ENCODE measurements at places on chromosomes 5 and 9.

GRCh38 chr5:126414874-126415502 is 8.2 kb upstream of the GRAMD2B start:
- no peak for DNase-seq

- no peak for DNase-seq
Observed at GRCh38 chr9:20462410-20462809, 159.9 kb downstream of the MLLT3 start.

- DNase-seq = no peak
Observed at GRCh38 chr9:130157079-130157478, 15.1 kb upstream of the NCS1 start.

DNA sequence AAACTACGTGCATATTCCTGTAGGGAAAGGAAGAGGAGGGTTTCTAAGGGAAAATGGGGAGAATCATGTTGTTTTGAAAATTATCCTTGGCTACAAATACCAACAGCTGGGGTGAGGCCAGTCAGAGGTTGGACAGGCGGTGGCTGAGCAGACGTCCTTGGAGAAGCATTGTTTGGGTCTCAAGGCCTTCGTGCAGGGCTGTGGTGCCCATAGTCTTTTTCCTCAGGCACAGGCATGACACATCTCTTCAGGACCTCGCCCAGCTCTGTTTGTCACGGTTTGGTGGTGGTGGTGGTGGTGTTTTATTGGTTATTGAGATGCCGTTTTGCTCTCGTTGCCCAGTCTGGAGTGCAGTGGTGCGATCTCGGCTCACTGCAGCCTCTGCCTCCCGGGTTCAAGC is 27.8 kb upstream of the EGFL7 start:
- no peak for DNase-seq

DNA sequence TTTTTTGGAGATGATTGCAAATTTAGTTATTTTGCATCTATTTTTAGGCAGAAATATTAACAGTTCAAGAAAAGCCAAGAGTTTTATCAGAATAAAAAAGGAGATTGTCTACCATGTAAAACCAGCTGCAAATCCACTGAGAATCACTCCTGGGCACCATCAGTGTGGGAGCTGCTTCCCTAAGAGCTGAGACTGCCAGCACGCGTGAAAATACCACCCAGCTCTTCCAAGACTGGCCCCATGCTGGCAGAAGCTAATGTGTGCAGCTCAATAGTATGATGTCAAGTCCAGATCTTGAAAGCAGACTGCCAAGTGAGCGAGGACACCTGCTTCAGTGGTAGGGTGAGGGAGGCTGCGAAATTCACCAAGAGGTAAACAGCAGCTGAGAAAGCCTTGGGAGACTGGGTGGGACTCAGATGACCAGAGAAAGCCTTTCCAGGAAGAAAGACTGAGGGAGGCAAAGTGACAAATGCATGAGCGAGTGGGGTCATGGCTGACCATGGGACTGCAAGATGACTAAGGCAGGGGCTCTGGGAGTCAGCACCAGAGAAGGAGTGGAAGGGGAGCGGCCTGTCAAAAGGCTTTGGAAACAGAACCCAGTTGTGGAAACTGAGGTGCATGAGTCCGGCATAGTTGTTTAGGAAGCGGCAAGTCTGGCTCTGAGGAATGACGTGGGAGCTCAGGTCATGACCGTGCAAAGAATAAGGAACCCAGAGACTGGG is 200.9 kb downstream of the GADD45G start:
- no peak for DNase-seq

- no peak for DNase-seq
Observed at GRCh38 chr5:6768590-6769230, 55.5 kb downstream of the TENT4A start.

GRCh38 chr5:177490992-177491391 is 6.4 kb downstream of the PDLIM7 start:
- no peak for DNase-seq

DNA sequence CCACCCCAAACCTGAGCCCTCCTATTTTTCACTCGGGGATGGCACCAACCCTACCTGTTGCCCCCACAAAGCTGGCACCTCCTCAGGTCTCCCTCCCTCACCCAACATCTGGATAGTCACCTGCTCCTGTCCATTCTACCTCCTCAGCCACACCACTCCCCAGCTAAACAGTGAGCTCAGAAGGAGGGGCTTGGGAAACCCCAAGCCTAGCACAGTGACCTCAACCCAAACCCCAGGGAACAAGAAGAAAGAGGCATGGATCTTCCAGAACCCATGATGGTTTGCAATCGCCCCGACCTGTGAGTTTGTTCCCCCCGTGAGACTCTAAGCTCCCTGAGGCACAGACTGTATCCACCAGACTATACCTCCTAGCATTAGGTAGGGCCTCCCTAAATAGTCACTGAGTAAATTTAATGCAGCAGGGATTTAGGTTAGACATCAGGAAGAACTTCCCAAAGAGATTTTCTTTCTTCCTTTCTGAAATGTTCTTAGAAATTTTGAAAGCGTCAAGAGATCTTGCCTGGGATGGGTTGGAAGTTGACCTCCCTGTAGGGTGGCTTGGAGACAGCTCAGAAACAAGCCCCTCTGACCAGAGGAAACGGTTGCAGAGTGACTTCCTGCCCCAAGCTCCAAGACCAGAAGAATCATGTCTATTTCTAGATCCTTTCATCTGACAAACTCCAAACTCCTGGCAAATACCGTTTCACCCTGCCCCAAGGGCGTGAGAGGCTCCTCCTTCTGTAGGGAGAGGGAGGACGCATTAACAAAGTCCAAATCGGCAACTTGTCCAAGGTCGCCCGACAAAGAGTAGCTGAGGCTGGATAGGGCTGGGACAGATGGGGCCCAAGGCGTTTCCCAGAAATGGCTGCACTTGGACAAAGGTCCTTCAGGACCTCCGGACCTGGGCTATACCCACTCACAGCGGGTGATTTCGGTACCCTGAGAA is 4.1 kb downstream of the FIBCD1 start:
- DNase-seq = no peak

GRCh38 chr5:52983731-52984636 is 5.2 kb upstream of the ITGA2 start:
- DNase-seq = no peak

GRCh38 chr9:8282535-8282934 is 483.0 kb upstream of the DMAC1 start:
- DNase-seq = no peak

DNA sequence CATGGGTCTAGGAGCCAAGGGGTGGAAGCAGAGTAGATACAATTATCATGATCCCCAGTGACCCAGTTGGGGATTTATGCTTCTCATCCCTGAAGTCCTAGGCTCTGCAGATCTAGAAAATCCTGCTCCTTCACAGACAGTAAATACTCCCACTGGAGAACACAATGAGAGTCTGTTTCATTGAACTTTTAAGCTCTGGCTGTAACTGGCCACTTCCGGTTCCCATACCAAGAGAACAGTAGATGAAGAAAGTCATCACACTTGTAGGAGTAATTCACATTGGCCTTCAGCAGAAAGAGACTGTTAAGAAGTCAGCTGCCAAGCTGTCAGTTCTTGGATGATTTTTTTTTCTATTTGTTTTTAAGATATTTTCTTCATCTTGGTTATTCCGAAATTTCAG is 597.1 kb downstream of the ACTL7B start:
- DNase-seq = no peak

DNA sequence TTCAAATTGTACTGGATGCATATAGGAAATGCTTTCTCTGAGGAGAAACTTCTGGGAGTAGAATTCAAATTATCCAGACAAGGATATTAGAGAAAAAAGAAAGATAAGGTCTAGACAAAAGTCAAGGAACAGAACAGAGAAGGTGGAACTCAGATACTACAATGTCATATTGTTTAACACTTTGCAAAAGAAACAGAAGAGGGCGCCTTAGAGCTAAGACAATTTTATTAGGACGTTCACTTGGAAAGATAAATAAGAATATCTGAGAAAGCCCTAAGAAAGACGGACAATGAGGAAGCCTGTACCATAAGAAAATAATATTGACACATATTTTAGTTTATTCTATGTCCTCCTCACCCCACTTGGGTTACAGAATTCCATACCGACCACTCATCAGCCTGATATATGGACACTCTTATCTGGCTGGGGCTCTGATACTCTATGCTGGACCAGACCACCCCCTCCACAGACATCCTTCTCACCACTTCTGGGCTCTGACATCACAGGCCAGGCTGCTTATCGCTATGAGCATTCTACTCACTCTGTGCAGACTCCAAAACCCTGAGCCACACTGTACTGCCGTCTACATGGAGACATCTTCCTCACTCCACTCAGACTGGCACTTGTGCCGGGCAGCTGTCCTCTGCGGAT is 9.1 kb upstream of the AK3 start:
- DNase-seq = peak; percentile 100

GRCh38 chr9:83932011-83932410 is 10.8 kb upstream of the KIF27 start:
- no peak for DNase-seq

- DNase-seq = no peak
Observed at GRCh38 chr5:135651156-135651555, 72.4 kb upstream of the CXCL14 start.

- DNase-seq = no peak
Observed at GRCh38 chr5:37490931-37491330, 111.8 kb downstream of the WDR70 start.

DNA sequence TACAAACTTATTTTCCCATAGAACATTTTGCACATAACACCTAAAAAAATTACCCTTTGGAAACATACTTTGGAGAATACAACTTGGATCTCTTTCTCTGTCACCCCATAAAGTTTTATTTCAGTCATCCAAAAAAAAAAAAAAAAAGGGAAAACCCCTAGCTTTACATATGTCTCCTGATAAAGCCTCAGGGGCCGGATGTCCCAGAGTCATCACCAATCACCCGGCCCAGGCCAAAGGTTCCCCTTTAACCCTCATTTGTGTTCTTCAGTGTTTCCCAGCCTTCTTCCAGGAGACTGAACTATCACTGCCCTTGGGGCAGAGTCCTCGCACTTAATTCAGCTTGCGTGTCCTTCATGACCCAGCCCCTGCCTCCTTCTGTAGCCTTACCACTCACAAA is 28.8 kb downstream of the ANXA6 start:
- no peak for DNase-seq

DNA sequence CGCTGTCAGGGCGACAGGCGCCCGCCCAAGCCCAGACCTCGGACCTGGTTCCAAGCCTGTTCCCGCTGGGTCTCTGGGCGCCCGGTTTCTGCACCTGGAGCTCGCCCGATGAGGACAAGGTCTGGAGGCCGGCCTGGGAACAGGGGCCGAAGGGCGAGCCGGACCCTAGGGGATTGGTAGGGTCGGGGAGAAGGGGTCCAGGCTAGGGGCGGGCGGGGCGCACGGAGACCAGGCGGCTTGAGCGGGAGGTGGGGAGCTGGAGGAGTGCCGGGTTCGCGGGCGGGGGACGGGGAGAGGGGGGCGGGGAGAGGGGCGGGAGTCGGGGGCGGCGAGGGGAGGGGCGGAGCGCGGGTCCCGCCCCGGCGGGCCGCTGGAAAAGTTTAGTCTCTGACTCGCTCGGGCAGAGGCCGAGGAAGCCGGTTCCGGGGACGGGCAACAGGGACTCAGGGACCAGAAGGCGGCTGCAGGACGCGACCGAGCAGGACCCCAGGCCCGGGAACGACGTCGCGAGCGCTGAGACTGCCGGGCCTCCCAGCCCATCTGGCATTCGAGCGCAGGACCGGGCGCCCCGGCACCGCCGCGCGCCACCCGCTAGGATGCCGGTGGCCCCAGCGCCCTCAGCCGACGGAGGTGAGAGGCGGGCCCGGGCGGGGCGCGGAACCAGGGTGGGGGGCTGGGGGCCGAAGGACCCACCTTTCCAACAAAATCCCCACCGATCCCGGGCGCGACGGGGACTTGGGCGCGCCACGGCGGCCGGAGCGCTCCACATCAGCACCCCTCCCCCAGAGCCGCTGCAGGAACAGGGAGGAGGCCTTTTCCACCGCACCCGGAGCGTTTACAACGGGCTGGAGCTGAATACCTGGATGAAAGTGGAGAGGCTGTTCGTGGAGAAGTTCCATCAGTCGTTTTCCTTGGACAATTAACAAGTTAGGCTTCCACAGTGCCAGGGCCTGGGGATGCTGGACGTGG is at the start of gene S1PR3:
Gene S1PR3 (plus strand): TSS at position 403 of the 969 bp plus-strand sequence. CDS start 9,733 bp downstream, outside the sequence.
- no peak for DNase-seq

GRCh38 chr5:10726179-10726912 is 34.7 kb downstream of the DAP start:
- DNase-seq = no peak

GRCh38 chr5:38284384-38284783 is 26.0 kb downstream of the EGFLAM start:
- DNase-seq = no peak

DNA sequence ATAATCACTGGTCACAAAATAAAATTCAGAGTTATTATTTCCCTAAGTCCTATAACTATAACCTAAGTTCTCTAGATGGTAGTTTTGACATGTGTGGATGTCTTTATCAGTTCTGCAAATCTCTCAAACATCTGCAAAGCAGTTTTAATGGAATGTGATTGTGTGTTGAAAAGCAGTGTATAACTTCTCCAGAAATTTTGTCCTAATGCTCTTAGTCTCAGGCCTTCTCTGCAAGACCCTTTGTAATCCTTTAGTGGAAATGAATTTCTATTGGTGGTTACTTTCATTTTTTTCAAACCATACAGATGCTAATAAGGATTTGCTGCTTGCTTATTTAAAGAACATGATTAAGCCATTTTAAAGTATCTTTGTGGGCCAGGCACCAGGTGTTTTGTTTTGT is 75.5 kb upstream of the LHFPL2 start:
- DNase-seq = no peak

GRCh38 chr9:72485821-72486593 is 35.4 kb upstream of the TMC1 start:
- peak; percentile 19 for DNase-seq

DNA sequence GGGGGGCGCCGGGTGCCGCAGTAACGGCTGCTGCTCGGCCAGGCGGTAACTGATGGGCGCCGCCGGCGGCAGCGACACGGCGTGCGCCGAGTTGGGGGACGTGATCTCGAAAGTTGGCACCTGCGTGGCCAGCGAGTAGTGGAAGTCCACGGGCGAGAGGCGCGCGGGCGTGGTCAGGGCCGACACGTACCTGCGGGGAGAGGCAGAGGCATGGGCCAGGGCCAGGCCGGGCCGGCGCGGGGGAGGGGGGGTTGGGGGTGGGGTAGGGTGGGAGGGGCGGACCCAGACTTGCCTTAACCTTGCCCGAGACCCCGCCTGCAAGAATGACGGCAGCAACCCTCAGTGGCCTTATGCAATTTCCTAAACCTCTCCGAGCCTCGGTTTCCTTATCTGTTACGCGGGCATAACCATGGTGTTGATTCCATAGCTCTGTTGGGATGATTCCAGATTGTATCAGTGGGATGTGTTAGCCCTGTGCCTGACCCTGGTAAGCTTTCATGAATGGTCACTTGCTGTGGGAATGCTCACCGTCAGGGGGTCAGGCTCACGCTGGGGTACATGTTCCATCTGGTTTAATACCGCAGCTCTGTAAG is 53.0 kb downstream of the PSD2 start:
- DNase-seq = no peak

Data from OCI-M1 (cell line).